ENCODE measurements at places on chromosomes 5 and 9.

DNA sequence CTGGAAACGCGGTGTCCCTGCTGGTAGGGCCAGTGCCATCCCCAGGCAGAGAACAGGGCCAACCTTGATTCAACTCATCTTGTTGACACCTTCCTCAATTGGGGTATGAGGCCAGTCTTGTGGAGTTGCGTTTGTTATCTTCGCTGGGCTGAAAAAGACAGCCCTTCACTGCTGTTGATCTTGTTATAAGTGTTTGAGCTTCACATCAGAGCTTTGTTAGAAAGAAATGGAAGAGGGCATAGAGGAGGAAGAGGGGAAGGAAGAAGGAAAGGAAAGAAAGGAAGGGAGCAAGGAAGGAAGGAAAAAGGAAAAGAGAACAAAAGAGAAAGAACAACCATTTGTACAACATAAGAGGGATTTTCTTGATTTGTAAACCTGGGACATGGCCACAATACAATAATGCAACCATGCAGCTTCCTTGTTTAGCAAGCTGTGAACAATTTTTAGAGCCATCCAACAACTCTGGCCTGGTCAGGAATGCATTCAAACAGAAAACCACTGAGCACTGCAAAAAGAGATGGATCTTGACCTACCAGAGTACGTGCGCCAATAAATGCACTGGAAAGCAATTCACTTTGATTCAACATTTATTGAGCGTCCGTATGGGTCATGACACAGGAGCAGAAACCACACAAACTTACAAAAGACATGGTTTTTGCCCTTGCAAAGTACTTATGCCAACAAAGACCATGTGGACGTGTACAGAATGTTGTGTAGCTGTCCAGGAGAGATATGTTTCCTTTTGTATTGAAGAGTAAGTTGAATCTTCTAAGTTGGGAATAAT lies 152.9 kb downstream of the TLE1 start:
- no peak for DNase-seq

DNA sequence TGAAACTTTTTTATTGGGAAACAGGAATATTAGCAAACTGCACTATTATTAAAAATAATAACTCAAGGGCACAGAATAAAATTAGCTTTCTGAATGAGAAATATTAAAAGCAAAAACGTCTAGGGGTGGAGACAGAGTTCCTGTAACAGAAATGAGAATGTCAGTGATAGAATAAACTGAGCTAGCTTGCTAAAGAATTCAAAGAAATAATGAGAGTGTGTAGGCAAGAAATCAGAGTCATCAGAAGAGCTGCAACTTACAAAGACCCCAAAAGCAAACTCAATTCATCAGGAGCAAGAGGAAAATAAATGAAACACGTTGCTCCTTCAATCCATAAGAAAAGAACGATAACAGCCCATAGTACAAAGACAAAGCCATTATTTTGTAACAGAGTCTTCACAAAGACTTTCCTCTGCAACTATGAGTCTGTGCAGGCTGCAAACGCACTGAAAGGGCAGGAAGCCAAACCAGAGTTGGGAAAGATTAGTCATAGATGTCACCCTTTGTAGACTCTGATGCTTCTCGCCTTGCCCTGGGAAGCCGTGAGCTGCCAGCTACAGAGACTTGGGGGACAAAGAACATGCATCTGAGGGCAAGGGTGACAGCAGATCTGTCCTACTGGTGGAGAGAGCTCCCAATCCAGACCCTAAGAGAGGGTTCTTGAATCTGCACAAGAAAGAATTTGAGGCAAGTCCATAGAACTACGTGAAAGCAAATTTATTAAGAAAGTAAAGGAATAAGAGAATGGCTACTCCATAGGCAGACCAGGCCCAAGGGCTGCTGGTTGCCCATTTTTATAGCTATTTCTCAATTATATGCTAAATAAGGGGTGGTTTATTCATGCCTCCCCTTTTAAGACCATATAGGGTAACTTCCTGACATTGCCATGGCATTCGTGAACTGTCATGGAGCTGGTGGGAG lies 40.8 kb downstream of the SHC3 start:
- no peak for DNase-seq

GRCh38 chr5:34411470-34412346 lies 244.4 kb upstream of the RAI14 start:
- peak; percentile 68 for DNase-seq

DNA sequence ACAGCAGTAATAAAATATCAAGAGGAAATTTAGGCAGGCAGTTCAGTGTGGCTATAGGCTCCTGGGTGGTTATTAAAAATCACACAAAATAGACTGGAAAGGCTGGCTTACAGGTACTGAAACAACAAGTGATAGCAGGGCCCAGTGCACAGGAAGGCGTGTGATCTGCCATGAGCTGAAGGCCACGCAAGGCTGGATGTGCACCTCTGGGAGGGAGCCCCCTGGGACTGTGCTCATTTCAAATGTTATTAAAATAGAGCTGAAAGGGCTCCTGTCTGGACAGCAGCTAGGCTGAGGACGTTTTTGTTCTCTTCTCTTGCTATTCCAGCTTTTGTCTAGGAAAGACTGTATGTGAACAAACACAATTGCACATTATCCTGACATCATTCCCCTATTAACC lies 324.3 kb upstream of the RFX3 start:
- no peak for DNase-seq

GRCh38 chr9:137449081-137449844 lies 8.1 kb upstream of the ENTPD8 start:
- DNase-seq: no peak

- DNase-seq: no peak
These were observed 61.8 kb upstream of the MAMDC2 start for GRCh38 chr9:69981686-69982445.

DNA sequence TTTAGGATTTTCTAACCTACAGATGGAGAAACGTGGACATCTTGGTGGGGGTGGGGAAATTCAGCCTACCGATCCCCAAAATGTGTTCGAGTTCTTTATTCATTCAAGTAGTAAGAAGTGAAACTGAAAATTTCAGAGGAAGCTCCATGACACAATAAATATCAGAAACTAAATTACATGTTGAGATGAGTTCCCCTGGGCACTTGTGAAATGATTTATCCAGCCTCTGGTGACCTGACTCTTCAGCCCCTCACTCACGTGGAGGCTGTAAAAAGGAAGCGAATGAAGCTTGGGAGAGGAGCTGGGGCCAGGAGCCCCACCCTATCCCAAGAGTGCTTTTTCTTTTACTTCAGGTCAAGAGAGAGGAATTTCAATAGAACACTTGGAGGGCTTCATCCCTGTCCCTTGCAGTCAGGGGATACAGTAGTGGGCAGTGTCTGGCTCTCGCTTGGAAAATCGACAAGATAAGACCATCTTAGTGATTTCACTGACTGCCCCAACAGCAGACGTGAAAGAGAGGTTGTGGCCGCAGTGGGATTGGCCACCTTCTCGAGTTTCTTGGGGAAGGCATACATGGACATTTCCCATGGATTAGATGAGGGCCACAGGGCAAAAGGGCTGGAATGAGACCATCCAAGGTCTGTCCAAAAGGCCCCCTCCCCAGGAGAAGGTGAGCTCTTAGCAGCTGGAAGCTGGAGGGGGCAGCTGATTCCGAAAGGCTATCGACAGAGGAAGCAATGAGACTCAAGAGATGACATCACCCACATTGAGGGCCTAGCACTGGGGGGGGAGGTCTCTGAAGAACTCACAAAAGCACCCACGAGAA lies 76.8 kb upstream of the SH3PXD2B start:
- no peak for DNase-seq

DNA sequence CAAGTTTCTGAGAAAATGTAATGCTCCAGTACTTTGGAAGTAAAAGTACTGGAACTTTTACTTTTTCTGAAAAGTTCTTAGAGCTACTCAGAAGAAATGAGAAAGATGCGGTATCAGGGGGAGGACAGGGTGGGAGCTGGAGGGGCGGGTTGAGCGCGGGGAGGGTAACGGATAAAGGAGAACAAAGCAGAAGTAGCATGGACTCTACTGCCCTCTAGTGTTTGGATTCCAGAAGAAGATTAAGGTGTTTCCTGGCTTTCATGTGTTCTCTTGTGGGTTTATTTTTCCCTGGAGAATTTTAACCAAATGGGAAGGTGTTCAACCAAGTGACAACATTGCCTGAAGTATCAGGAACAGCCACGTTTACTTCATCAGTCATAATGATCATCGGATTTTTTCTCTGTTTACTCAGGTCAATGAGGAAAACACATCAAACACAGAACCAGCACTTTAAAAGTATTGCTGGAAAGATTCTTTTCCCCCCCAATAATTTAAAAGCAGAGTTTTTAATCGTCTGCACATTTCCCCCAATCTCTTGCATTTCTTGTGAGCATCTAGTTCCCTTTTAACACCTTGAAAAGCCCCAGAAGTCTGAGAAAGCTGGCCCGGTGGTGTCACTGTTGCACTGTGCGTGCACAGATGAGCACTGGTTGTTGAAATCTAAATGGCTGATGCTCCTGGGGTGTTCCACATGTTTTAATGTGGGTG lies 190.6 kb downstream of the MPDZ start:
- peak; percentile 11 for DNase-seq

- DNase-seq: no peak
These were observed 141.1 kb downstream of the AUH start for GRCh38 chr9:91220491-91221135.

DNA sequence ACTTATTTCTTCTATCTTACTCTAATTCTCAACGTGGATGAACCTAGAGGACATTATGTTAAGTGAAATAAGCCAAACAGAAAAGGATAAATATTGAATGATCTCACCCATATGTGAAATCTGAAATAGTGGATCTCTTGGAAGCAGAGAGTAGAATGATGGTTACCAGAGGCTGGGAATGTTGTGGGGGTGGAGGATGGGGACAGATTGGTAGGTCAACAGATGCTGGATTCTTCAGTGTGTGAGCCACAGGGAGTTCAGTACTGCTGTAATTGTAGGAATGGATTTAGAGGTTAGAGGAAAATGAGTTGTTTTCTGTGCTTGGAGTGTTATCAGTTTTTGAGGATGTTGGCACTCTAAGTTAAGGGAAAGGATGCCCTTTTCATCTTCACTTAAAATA lies 190.6 kb downstream of the FBXL7 start:
- DNase-seq: no peak

DNA sequence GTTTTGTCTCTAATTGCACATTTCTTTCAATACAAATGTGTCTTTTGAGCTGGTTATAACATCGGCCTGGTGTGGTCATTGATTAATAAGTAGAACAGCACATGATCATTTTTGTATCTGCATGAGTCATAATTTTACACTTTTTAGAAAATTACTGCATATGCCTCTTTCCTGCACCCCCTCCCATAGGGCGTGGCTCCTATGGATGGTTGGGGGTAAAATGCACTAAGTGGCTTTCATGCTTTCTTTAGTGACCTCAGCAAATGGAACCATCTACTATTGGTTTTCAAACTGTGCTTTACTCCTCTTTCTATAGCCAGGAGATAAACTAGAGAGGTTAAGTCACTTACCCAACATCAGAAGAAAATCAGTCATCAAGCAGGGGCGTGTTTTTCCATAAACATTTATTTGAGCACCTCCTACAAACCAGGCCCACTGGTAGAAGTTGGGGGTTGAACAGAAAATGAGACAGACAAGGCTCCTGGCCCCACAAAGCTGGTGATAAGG lies 3.8 kb downstream of the ANXA6 start:
- DNase-seq: no peak

- no peak for DNase-seq
These were observed 11.7 kb upstream of the AQP3 start for GRCh38 chr9:33459115-33459514.

DNA sequence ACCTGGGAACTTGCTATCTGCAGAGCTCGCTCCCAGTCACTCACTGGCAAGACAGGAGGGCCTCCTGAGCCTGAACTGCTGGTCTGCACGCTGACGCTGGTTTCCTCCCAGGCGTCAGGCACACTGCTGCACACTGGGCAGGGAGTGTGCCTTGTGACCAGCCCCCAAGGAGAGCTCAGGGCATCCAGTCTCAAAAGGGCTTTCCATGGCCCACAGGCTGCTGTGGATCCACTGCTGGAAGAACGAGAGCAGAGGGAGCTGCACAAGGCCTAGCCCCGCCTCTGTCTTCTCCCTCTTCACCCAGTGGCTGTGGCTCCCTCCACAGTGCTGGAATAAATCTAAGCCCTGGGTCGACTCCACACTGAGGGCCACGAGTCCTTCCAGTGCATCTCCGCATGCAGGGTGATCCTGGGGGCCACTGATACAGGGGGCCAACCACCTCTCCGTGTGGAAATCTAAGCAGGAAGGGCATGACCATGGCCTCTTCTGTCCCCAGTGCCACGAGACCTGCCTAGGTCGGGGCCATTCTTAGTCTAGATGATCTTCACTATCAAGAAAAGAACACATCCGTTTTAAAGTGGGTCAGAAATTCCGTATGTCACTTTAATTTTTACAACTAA lies 93.6 kb downstream of the CAMSAP1 start:
- DNase-seq: no peak

Measured in SHP77 treated with DMSO at 0.1 percent for 48 hours (cell line).